ENCODE measurements at places on chromosomes 7 and 10. TPM values are rescaled to one million over a fixed set of nuclear protein-coding genes. Genes with fewer than 3 reads are reported as not detected.

Gene SYCE1
- 0.83 TPM for total RNA-seq

DNA sequence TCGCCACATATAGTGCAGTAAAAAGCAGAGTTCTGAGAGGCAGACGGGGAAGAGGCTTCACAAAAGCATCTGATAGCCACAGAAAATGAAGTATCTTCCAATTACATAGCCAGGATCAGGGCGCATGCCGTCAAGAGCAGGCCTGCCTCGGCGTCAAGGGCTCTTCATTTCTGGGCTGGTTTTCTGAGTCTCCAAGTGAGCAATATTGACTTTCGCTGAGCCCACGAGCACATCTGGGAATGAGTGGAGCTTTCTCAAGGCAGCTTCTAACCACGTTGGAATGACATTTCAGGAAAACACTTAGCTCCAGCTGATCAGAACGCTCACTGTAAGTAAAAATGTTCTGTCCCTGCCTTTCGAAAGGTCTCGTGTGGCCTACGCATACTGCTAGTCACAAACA lies 51.9 kb downstream of the CLRN3 start:
- no peak overlapping the region for H3K27ac ChIP-seq
- peaks cover 2% of the 10 kb centered on the region for H3K27me3 ChIP-seq
- H3K36me3 ChIP-seq, result no peaks in the 10 kb centered on the region
- H3K4me1 ChIP-seq, result no peaks in the 10 kb centered on the region
- H3K4me3 ChIP-seq, result no peak overlapping the region

Gene ANXA8L1
- not detected for total RNA-seq

- H3K4me1 ChIP-seq, result no peaks in the 10 kb centered on the region
- no peak overlapping the region for H3K4me3 ChIP-seq
- H3K36me3 ChIP-seq, result no peaks in the 10 kb centered on the region
- H3K27ac ChIP-seq, result no peak overlapping the region
These were observed 644.5 kb upstream of the LRRTM3 start for GRCh38 chr10:66281327-66281726.

DNA sequence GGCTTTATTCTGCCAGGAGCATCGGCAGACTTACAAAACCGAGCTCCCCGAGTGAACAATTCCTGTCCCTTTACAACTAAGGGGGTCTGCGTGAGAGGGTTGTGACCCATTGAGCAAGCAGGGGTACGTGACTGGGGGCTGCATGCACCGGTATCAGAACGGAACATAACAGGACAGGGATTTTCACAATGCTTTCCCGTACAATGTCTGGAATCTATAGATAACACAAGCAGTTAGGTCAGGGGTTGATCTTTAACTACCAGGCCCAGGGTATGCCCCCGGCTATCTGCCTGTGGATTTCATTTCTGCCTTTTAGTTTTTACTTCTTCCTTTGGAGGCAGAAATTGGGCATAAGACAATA lies 38.1 kb upstream of the GSDME start:
- no peak for DNase-seq
- no peaks in the 10 kb centered on the region for H3K36me3 ChIP-seq
- no peaks in the 10 kb centered on the region for H3K4me1 ChIP-seq
- H3K27ac ChIP-seq, result no peak overlapping the region

Gene GLI3
- 11.9 TPM for total RNA-seq

DNA sequence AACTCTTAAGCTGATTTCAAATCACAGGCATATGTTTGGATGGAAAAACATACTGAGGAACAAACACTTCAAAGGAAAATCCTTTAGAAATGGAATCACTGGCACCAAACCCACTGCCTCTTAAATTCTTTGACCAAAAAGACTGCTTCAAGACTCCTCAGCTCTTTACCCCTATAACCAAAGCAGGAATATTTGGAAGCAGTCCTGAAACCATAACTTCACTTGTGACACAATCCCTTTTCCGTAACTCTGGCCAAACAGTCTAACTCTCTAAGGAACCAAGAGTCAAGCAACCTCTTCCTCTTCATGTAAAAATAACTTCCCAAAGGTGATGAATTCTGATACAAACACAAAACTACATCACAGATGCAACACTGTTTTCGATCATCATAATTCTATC lies 104.3 kb downstream of the MTERF1 start:
- no peak overlapping the region for H3K4me3 ChIP-seq
- H3K27me3 ChIP-seq, result no peaks in the 10 kb centered on the region

Gene AKR1C1
- 53.3 TPM for total RNA-seq

GRCh38 chr10:129955601-129956285 lies 8.3 kb downstream of the EBF3 start:
- no peak for DNase-seq
- peak overlapping the region; percentile 7 for H3K4me3 ChIP-seq
- H3K36me3 ChIP-seq, result peaks cover 16% of the 10 kb centered on the region
- H3K27ac ChIP-seq, result peak overlapping the region; percentile 10
- peaks cover 57% of the 10 kb centered on the region for H3K27me3 ChIP-seq

Gene ZPBP
- not detected for total RNA-seq

- H3K4me1 ChIP-seq, result no peaks in the 10 kb centered on the region
- H3K36me3 ChIP-seq, result no peaks in the 10 kb centered on the region
- H3K4me3 ChIP-seq, result no peak overlapping the region
- H3K27ac ChIP-seq, result no peak overlapping the region
These were observed 97.5 kb downstream of the PTPN20 start for GRCh38 chr10:47008769-47009168.

Gene CDH23
- 16.4 TPM for total RNA-seq

- H3K4me1 ChIP-seq, result peaks cover 2% of the 10 kb centered on the region
- H3K4me3 ChIP-seq, result no peak overlapping the region
- H3K27ac ChIP-seq, result no peak overlapping the region
- peak; percentile 52 for DNase-seq
- H3K27me3 ChIP-seq, result no peaks in the 10 kb centered on the region
These were observed 61.0 kb upstream of the INSYN2A start for GRCh38 chr10:127257395-127257794.

DNA sequence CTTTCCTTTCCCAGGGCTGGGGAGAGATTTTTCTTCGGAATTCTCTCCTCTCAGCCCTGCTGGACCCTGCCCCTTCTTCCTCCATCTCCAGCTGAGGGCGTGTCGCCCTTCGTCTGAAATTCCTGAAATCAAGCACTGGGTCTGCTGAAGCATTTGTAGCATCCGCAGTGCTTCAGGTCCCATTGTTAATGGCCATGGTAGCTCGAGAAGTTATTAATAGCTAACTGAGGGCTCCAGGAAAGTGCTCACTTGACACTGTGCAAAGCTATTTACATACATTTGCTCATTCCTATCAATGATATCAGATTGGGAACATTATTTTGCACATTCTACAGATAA lies 515 bp downstream of the FAM149B1 start:
- peak; percentile 17 for DNase-seq
- peak overlapping the region; percentile 99 for H3K4me3 ChIP-seq
- no peaks in the 10 kb centered on the region for H3K36me3 ChIP-seq
- H3K27ac ChIP-seq, result peak overlapping the region; percentile 97
- no peaks in the 10 kb centered on the region for H3K27me3 ChIP-seq

DNA sequence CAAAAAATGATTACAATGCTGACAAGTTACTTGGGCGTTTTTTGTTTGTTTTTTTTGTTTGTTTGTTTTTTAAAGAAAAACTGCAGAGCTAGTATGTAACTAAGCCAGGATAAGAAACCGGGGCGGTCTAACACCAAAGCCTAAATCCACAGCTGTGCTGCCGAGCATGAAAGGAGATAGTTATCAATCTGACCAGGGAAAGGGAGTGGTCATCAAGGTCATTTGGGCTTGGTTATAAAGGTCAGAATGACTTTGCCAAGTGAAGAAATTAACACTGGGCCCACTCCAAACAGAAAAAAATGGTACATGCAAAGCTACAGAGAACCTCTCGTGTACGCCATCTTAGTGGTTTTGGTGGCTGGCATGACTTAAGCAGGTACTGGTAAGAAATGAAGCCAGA lies 104.7 kb downstream of the SRPK2 start:
- H3K4me3 ChIP-seq, result no peak overlapping the region
- no peaks in the 10 kb centered on the region for H3K4me1 ChIP-seq
- no peaks in the 10 kb centered on the region for H3K36me3 ChIP-seq
- no peak for DNase-seq

DNA sequence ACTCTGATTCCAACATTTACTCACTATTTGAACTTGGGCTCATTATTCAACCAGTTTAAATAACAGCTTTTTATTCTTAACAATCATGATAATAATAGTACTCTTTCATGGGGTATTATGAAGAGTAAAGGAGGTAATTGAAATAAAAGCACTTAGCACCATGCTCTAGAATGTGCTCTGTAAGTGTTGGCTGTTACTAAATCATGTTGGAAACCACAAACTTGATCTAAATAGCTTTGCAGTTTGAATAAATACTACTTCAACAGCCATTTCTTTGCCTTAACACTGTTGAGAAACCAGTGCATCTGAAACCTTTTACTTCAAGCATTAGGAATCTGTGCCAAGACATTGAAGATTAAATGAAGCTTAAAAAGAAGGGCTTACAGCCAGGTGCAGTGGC lies 7.9 kb upstream of the UPF2 start:
- no peak for DNase-seq
- H3K27me3 ChIP-seq, result no peaks in the 10 kb centered on the region
- H3K4me3 ChIP-seq, result no peak overlapping the region

Gene TUBB8
- total RNA-seq, result 0.11 TPM

DNA sequence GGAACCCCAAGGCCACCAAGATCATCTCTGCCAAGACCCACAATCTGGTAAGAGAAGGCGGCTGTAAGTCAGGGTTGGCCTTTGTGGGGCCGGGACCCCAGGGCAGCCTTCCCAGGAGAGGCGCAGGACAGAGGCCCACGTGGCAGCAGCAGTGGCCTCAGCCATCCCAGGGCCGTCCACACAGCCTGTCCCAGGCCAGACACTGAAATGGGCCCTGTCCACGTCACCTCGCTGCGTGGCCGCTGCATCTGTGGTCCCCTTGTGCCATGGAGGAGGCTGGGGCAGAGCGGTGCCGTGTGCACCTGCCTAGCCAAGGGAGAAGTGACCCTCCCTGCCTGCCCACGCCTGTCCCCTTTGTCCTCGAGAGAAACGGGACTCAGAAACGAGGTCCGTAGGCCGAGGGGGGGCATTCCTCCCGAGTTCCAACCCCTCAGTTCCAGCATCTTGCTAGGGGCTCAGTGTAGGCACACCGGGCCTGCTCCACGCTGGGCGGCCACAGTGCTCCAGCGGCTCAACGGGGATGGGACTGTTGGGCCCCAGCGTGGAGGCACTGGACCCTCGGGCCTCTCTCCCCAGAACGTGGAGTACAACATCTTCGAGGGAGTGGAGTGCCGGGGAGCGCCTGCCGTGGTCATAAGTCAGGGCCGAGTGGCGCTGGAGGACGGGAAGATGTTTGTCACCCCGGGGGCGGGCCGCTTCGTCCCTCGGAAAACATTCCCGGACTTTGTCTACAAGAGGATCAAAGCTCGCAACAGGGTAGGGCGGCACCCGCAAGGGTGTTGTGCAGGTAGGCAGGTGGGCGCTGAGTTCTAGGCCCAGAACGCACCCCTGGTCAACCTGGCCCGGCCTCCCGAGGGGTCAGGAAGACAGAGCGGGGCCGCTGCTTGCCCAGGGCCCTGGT lies 15.6 kb downstream of the DPYSL4 start:
- H3K27me3 ChIP-seq, result no peaks in the 10 kb centered on the region
- peaks cover 100% of the 10 kb centered on the region for H3K36me3 ChIP-seq
- no peak for DNase-seq
- H3K4me3 ChIP-seq, result no peak overlapping the region

GRCh38 chr10:1287487-1287886 lies 231.3 kb downstream of the WDR37 start:
- H3K27ac ChIP-seq, result no peak overlapping the region
- H3K4me1 ChIP-seq, result peaks cover 16% of the 10 kb centered on the region
- DNase-seq, result no peak
- H3K27me3 ChIP-seq, result no peaks in the 10 kb centered on the region

DNA sequence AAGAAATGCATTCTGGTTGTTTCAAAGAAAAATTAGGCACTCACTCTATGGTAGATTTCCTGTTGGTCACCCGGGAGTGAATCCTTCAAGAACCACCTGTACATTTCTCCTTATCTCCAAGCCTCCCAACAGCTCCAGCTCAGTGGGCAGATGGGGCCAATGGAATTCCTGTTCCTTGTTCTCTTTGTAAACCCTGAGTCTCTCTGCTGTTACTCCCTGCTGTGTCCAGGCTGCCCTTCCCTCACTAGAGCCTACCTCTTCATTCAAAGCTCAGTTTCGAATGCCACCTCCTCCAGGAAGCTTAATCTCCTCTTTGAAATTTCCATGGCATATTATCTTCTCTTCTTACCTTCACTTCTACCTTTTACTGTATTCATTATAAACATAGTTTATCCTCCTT lies 3.5 kb upstream of the BMPER start:
- no peak for DNase-seq
- H3K4me1 ChIP-seq, result peaks cover 17% of the 10 kb centered on the region
- H3K4me3 ChIP-seq, result no peak overlapping the region
- peaks cover 6% of the 10 kb centered on the region for H3K27me3 ChIP-seq
- H3K27ac ChIP-seq, result no peak overlapping the region

- H3K4me3 ChIP-seq, result no peak overlapping the region
- H3K4me1 ChIP-seq, result peaks cover 33% of the 10 kb centered on the region
- H3K27me3 ChIP-seq, result no peaks in the 10 kb centered on the region
- DNase-seq, result no peak
- H3K36me3 ChIP-seq, result no peaks in the 10 kb centered on the region
These were observed 314.3 kb upstream of the ZMIZ1 start for GRCh38 chr10:78754269-78755062.

- no peak for DNase-seq
- peaks cover 43% of the 10 kb centered on the region for H3K36me3 ChIP-seq
- H3K4me1 ChIP-seq, result peaks cover 51% of the 10 kb centered on the region
- no peaks in the 10 kb centered on the region for H3K27me3 ChIP-seq
- no peak overlapping the region for H3K27ac ChIP-seq
These were observed 61.3 kb downstream of the YKT6 start for GRCh38 chr7:44262031-44262430.

DNA sequence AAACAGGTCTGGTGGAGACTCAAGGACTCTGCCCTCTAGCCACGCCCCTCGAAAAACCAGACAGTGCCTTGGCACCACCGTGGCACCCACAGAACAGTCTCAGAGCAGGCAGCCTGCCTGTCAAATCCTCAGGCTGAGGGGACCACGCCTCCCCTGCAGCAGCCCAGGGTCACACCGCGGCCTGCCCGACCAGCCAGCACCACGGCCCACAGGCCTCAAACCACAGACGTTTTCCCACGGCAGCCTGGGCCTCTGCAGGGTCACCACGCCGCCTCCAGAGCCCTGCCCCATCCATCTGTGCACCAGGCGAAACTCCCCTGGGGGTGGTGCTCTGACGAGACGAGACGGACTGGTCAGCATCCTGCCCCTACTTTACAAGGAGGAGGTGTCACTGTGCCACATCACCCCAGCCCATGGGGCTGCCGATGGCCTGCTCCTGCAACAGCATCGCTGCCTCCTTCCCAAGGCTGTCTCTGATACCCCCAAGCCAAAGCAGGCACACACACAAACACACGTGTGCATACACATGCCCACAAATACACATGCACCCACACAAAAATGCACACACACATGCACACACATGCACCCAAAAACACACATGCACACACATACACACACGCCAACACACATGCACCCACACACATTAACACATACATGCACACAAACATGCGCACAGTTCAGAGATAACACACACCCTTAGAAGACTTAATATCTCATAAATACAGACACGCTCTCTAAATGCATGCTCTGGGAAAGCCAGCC lies 24.6 kb downstream of the PAPOLB start:
- peaks cover 31% of the 10 kb centered on the region for H3K4me1 ChIP-seq
- H3K27me3 ChIP-seq, result no peaks in the 10 kb centered on the region
- no peak overlapping the region for H3K4me3 ChIP-seq
- H3K36me3 ChIP-seq, result peaks cover 53% of the 10 kb centered on the region

Gene STRA8
- total RNA-seq, result not detected

Gene IRF5
- total RNA-seq, result 6.1 TPM

Gene RBM20
- total RNA-seq, result 1.1 TPM

GRCh38 chr10:16787361-16787791 lies 29.8 kb downstream of the RSU1 start:
- no peaks in the 10 kb centered on the region for H3K27me3 ChIP-seq
- DNase-seq, result no peak
- H3K4me3 ChIP-seq, result no peak overlapping the region
- no peaks in the 10 kb centered on the region for H3K36me3 ChIP-seq
- H3K27ac ChIP-seq, result no peak overlapping the region

Gene GPRIN2
- total RNA-seq, result 9.3 TPM
